ENCODE measurements at places on chromosomes 16 and 17.

DNA sequence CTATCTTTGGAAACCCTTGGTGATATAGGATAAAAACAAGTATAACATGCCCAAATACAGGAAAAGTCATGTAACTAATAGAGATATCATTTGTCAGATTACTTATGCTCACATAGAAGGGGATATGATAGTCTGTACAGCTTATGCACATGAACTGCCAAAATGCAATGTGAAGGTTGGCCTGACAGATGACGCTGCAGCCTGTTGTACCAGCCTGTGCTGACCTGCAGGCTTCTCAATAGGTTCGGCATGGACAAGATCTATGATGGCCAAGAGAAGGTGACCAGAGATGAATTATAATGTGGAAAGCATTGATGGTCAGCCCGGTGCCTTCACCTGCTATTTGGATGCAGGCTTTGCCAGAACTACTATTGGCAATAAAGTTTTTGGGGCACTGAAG is 12.7 kb downstream of the WFIKKN2 start:
- no peak for DNase-seq

DNA sequence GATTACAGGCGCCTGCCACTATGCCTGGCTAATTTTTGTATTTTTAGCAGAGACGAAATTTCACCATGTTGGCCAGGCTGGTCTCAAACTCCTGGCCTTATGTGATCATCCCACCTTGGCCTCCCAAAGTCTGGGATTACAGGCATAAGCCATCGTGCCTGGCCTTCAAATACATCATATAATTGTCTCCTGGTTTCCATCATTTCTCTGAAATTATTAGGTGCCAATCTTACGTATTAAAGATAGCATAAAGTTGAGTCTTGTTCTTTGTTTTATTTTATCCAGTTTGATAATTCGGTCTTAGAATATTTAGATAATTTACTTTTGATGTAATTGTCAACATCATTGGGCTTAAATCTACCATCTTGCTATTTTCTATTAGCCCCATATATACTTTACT is 32.8 kb upstream of the TMEM92 start:
- DNase-seq = no peak

DNA sequence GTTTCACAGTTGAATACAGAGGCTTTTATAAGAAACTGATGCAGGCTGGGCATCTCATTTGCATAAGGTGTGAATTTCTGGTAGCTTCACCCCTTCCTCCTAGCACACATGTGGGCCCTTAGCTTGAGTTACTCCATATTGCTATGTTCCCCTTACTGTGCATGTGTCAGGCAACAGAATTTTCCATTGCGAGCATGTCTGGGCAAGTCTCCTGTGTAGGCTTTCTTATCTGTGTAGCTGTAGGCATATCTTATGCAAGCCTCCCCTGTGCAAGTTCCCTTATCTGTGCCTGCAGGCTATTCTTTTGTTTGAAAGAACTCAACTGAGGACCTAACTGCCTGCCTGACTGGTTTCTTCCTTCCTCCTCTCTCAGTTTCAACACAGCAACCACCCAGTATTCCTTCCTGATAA is 597.4 kb upstream of the CDH5 start:
- DNase-seq = no peak

DNA sequence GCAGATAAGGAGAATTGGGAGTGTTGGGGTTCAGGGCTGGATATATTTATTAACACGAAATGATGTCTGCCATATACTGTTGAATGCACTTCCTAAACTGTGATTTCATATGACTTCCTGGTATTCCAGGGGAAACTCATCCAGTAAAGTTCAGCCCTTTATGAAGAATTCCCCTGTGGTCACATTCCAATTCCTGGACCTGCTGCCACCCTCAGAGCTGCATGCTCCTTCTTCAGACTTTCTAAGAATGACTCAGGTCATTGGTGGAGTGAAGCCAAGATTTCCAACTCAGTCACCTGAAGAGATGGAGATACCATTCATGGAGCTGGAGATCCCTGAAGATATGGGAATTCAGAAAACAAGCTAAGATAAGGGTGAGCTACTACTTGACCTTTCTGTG is 114.2 kb upstream of the TMEM97 start:
- DNase-seq = peak; percentile 69

- DNase-seq = no peak
Measured at GRCh38 chr17:42039794-42040763, 10.3 kb downstream of the C17orf113 start.

All from fibroblast of upper back skin (primary cell).